OCI-M1 (cell line): ENCODE measurements at places on chromosomes 7 and 10.

- no peak for DNase-seq
Measured at GRCh38 chr10:66827353-66827752, 98.5 kb upstream of the LRRTM3 start.

- DNase-seq = peak; percentile 86
Measured at GRCh38 chr7:94449151-94449725, 54.5 kb downstream of the COL1A2 start.

DNA sequence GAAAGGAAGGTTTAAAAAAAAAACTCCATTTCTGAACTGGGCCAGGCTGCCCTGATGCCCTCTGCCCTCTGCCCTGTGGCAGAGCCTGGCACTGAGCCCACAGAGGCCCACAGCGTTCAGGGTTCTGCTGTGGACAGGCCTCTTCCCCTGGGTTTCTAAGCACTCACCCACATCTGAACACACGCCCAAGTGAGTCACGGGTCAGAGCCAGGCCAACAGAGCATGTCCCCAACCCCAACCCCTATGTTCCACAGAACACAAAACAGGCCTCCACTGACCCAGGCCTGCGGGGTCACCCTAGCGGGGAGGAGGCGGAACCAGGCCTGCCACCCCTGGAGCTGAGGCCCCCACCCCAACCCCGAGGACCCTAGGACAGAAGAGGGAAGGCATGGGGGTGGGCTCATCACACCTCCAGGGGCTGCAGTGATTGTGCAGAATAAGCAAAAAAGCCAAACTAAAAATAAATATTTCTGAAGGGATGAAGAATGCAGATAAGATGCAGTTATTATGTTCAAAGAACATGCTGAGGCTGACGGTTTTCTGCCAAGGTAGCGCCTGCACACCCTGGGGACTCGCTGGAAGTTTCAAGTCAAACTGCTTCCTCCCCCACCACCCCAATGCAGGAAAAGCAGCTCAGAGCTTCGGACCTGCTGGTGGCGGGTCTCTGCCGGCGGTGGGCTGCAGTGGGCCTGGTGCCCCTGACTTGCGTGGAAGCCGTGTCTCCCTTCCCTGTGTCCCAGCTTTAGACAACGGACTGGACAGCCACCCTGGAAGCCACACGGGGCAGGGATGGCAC, 5.4 kb downstream of the WDR86 start:
- DNase-seq = no peak

DNA sequence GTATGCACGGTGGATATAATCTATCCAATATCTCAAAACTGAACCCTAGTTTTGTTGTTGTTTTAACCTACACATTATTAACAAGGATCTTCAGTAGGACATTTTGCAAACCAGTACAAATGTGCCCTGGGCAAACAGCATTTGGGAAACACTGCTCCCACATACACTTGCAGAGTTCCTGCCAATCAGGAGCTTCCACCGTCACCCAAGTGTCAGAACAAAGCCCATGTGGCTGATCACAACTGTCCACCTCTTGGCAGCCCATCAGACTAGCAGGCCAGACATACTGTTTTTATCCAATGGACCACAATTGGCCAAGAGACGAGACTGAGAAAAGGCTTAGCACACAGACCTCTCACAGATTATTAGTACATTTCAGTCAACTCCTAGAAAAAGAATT, 200.4 kb downstream of the FAM107B start:
- no peak for DNase-seq

- DNase-seq = no peak
Measured at GRCh38 chr10:21503542-21503941, 21.9 kb downstream of the SKIDA1 start.

DNA sequence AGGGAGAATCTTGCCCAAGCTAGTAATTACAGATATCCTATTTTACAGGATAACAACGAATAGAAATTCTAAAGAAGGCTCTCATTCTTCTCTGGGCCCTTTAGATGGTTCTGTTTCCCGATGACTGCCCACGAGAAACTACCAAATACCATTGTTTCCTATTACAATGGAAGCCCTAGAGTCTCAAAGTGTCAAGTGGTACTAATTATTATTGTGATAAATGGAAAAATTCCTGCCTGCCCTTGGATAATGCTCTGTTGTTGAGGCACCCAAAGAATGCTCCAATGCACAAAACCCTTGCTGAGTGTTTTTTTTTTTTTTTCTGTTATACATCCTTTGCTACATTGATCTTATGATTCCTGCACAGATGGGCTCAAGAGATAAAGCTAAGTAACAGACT, 504.5 kb downstream of the XPNPEP1 start:
- no peak for DNase-seq

- no peak for DNase-seq
Measured at GRCh38 chr10:9449530-9449929, 1395.0 kb downstream of the GATA3 start.

GRCh38 chr10:4708123-4708759, 117.8 kb upstream of the AKR1E2 start:
- DNase-seq = peak; percentile 37

DNA sequence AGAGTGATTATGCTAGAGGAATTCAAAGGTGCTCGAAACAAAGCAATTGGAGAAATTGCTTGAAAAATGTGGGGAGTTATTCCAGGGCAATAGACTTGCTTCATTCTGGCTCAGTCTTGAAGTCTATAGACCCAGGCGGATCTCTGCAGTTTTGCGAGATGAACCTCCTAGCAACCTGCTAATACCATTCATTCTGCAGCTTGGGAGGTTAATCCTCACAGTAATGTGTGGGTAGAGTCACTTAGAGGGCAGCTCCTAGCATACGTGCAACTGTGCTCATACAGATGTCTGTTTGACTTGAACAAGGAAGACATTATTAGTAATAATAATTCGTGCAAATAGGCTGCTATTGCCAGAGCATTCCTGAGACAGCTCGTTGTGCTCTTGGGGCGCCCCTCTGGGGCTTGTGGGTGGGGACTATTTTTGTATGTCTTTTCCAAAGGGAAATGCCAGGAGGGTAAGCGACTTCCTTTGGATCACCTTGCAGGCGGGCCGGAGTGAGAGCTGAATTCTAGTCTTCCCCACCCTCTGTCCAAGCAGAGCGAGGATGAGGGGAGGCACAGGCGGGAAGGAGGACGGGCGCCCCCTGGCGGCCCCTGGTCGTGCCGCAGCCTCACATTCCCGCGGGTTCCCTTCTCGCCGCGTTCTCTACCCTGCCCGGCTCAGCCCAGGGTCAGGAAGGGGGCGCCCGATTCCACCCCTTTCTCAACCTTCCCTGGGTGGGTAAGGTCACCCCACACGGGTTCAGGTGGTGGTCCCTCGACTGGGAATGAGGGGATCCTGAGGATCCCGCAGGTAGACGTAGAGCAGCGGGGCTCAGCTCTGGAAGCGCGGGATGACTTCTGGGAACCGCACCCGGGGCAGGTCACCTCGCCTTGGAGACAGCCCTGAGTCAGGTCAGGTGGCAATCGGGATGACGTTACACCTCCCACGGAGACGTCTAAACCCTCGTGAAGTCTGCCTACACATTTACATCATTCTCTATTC, 241.5 kb downstream of the PHTF2 start:
- DNase-seq = peak; percentile 83

- peak; percentile 85 for DNase-seq
Measured at GRCh38 chr7:73865738-73866445, 4.9 kb downstream of the TMEM270 start.

DNA sequence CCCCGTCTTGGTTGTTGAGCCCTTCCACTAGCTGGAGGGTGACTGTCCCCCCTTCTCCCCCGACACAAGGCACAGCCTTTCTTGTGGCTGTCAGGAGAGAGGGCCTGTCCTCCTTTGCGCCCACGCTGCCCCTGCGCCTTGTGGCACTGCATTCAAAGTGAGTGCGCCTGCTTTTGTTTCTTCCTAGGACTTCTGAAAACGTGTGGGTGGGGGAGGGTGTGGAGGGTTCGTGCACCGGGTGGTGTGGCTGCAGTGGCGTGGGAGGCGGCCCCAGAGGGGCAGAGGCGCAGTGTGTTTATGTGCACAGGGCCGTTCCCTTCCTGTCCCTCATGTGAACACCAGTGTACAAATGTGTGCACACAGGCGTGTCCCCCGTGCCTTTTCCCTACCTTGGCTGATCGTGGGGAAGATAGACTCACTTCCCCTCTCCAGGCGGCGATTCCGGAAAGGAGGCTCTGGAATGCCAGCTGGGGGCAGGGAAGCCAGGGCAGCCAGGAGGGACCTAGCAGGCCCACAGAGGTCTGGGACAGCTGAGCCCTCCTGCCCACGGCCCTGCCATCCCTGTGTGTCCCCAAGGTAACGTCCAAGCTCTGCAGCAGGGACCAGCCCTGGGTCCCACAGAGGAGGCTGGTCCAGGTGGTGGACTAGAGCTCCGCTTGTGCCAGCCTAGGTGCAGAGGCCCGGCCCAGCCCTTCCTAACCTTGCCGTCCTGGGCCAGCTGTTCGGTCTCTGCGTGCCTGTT, 88.8 kb downstream of the LHPP start:
- DNase-seq = no peak

DNA sequence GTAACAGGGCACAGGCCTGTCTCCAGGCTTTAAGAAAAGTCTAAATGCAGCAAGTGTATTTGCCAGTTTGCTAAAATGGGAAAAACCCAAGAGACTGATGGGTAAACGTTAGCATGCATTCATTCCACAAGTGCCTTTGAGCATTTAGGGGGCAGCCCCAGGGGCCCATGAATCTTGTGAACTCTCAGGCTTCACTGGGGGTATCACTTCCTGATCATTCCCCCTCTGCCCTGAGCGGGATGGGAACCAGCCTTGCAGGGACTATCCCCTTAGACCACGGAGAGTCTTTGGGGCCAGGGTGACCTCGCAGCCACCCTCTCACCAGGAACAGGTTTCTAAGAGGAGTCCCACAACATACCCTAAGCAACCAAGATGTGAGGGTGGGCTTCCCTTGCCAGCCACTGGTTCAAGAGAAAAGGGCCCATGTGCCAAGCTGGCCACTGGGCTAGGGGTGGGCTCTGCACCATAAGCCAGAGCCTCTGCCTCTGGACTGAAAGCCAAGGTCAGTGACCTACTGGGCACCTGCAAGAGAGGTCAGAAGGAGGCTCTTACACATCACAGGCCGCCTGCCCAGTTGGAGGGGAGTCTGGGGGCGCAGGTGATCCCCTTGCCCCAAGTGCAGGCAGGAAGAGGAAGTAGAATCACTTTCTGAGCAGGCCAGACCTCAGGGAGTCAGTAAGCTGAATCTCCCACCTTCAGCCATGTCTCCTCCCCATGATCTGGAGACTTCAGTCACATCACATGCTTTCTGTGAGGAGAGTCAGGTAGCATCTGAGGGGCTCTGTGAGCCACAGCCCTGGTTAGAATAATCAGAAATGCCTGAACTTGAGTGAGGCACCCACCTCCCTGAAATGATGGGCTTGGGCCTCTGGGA, 75.0 kb downstream of the C10orf105 start:
- DNase-seq = no peak

GRCh38 chr10:7094781-7095180, 316.1 kb downstream of the SFMBT2 start:
- no peak for DNase-seq

DNA sequence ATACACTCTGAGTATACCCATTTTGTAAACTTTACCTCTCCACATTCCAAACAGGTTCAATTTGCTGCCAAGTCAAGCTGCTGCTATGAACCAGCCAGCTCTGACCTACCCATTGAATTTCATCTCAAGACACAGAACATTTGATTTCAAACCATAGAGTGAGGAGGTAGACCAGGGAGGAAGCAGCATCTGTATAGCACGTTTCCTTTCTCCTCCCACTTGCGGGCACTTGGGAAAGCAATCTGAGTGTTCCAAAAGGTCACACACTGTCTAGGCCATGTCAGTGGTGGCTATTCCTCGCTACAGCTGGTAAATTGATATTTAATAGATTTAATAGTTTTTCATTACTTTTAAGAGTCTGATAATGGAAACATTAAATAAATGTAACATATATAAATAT, 147.8 kb upstream of the EEPD1 start:
- no peak for DNase-seq

GRCh38 chr7:111198255-111198654, 107.3 kb downstream of the LRRN3 start:
- peak; percentile 38 for DNase-seq
